EH (cell line): ENCODE measurements at places on chromosomes 4 and X.
A peak's percentile ranks its signal among the peaks of the same experiment; 100 is the strongest.

- DNase-seq, result peak; percentile 61
Observed at GRCh38 chr4:13912966-13913365, 285.4 kb upstream of the BOD1L1 start.

GRCh38 chr4:161393602-161394001, 770.2 kb downstream of the FSTL5 start:
- no peak for DNase-seq

DNA sequence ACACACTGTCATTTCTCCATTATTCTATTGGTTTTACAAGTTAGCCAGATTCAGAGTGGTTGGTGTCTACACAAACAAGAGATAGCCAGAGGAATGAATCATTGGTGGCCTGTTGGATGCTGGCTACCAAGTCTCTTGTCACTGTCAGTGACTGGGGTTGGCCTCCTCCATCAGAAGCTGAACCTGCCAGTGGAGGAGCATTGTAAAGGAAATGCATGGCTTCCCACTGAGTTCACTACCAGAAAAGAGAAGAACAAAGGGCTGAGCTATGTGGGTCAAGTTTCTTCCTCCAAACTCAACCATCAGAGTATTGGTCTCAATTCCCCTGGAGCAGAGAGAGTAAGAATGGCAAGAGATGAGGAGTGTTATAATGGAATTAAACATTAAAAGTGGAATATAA, 26.5 kb upstream of the ANKRD50 start:
- DNase-seq, result no peak

GRCh38 chr4:158644760-158645159, 26.9 kb downstream of the C4orf46 start:
- DNase-seq, result no peak

DNA sequence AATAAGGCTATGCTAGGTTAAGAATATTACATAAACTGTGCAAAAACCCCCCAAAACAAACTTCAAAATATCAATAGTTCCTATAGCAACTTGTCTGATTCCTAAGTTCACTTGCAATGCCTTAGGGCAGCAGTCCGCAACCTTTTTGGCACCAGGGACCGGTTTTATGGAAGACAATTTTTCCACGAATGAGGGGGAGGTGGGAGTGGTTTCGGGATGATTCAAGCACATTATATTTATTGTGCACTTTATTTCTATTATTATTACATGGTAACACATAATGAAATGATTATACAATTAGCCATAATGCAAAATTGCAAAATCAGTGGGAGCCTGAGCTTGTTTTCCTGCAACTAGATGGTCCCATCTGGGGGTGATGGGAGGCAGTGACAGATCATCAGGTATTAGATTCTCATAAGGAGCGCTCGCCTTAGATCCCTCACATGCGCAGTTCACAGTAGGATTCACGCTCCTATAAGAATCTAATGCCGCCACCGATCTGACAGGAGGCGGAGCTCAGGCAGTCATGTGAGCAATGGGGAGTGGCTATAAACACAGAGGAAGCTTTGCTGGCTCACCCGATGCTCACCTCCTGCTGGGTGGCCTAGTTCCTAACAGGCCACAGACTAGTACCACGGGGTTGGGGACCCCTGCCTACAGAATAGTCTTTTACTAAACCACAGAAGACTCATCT, 39.7 kb downstream of the ACOX3 start:
- DNase-seq, result no peak

- no peak for DNase-seq
Observed at GRCh38 chrX:150833454-150834056, 64.9 kb downstream of the CD99L2 start.

DNA sequence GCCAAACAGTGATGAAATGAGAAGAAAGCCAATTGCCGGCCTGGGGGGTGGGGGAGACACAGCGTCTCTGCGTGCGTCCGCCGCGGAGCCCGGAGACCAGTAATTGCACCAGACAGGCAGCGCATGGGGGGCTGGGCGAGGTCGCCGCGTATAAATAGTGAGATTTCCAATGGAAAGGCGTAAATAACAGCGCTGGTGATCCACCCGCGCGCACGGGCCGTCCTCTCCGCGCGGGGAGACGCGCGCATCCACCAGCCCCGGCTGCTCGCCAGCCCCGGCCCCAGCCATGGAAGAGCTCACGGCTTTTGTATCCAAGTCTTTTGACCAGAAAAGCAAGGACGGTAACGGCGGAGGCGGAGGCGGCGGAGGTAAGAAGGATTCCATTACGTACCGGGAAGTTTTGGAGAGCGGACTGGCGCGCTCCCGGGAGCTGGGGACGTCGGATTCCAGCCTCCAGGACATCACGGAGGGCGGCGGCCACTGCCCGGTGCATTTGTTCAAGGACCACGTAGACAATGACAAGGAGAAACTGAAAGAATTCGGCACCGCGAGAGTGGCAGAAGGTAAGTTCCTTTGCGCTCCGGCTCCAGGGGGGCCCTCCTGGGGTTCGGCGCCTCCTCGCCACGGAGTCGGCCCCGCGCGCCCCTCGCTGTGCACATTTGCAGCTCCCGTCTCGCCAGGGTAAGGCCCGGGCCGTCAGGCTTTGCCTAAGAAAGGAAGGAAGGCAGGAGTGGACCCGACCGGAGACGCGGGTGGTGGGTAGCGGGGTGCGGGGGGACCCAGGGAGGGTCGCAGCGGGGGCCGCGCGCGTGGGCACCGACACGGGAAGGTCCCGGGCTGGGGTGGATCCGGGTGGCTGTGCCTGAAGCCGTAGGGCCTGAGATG, at the start of gene SHOX:
TSS of gene SHOX (plus strand) at position 180 of the 885 bp plus-strand sequence. CDS start at position 287, 107 bp downstream.
- DNase-seq, result peak; percentile 97

DNA sequence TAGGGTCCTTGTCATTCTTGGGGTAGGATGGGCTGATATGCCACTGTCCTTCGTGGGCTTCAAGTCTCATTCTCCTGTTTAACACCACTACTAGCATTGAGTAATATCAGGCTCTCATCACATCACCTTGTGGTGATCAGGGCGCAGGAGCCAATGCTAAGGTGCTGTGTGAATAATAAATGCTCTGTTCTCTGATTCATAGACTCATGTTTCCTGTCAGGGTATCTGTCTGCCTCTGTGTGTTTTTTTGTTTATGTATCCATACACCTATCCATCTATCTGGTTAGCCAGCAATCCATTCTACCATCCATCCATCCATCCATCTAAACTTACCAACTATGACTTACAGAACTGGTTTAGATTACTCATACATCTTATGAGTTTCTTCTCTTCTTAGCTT, 525.1 kb upstream of the ATOH1 start:
- DNase-seq, result no peak

GRCh38 chr4:106444557-106444956, 76.0 kb upstream of the GIMD1 start:
- peak; percentile 61 for DNase-seq

- no peak for DNase-seq
Observed at GRCh38 chr4:88628746-88629145, 36.5 kb downstream of the HERC3 start.

GRCh38 chrX:8653956-8654355, 78.0 kb downstream of the ANOS1 start:
- DNase-seq, result no peak

DNA sequence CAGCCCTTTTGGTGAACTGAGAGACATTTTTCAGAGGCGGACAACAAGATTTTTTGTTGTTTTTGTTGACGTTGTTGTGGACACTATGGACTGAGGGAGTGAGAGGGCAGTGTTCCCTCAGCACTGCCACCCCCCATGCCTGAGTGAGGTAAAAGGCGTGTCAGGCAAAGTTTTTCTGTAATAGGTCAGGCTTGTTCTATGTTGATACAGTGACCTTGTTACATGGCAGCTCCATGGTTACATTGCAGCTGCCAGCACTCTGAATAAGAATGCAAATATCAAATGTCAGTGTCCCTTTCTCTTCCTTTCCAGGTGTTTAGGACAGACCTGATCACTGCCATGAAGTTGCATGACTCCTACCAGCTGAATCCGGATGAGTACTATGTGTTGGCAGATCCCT, 36.6 kb downstream of the JADE1 start:
- no peak for DNase-seq

GRCh38 chr4:15400981-15401671, 26.7 kb upstream of the C1QTNF7 start:
- DNase-seq, result peak; percentile 96

GRCh38 chr4:127580300-127580699, 52.5 kb upstream of the INTU start:
- DNase-seq, result no peak

DNA sequence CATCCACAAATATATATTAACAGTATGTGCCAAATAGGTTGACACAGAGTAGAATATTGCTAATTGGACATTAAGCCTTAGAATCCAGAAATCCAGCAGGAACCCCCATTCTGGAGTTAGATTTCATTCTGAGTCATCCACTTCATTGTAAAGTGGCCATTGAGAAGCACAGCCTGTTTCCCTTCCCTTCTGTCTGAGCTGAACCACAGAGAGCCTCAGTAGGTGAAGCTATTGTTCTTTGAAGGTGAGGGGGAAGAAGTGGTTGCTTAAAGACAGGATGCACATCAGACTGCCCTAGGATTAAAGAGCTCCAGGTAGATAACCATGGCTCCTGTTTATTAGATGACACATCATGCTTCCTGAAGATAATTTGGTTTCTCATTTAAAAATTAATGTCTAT, 30.6 kb upstream of the MCF2 start:
- DNase-seq, result peak; percentile 34

- no peak for DNase-seq
Observed at GRCh38 chr4:26400132-26400531, 79.3 kb downstream of the RBPJ start.

DNA sequence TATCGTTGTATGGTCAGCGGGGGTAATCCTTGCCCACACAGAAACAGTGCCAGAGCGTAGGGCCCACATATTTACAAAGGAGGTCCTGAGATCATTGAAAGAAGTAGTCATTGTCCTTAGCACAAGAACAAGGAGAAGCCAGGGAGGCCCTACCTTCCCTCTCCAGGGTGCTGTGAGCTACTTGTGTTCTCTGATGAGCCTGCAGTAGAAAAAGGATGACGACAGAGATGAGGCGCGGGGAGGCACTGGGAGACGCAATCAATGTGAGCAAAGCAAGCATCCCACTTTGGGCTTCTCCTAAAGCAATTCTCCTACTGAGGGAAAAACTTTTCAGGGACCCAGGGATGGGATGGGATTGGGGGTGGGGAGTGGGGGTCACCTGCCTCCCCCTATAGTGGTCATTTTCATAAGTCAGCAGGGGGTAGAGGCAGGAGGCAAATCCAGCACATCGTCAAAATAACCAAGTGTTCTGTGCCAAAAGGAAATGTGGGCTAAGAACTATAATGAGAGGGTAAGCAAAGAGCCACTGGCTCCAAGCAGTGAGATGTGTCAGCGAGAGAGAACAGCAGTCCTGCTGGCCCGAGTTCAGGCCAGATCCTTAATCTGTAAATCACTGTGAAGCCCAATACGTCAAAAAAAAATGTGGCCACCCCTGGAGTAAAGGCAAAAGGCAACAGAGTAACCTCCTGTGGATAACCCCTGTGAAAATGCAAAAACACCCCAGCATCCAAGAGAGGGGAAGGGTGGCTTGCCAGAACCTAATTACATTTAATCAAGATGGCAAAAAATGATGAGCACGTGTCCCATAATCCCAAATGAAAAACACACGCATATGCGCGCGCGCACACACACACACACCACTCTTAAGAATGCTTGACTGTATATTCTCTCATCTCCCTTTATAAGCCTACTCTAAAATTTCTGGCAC, 136.6 kb upstream of the HHIP start:
- DNase-seq, result no peak

GRCh38 chrX:152259150-152259549, 120.8 kb upstream of the MAGEA10 start:
- no peak for DNase-seq

DNA sequence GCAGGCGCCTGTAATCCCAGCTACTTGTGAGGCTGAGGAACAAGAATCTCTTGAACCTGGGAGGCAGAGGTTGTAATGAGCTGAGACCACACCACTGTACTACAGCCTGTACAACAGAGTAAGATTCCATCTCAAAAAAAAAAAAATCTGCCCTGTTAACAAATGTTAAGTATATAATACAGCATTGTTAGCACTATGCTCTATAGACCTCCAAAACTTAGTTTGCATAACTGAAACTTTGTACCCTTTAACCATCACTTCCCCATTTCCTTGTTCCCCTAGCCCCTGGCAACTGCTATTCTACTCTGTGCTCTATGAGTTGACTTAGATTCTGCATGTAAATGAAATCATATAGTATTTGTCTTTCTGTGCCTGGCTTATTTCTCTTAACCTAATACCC, 76.7 kb downstream of the TAB3 start:
- DNase-seq, result no peak

DNA sequence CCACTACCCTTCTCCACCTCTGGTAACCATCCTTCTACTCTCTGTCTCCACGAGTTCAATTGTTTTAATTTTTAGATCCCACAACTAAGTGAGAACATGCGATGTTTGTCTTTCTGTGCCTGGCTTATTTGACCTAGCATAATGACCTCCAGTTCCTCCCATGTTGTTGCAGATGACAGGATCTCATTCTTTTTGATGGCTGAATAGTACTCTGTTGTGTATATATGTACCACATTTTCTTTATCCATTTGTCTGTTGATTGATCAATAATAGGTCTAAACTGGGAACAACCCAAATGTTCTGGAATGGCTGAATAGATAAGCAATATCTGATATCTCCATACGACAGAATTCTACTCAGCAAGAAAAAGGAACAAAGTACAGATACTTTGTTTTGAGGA, 67.2 kb downstream of the DIPK2B start:
- no peak for DNase-seq

DNA sequence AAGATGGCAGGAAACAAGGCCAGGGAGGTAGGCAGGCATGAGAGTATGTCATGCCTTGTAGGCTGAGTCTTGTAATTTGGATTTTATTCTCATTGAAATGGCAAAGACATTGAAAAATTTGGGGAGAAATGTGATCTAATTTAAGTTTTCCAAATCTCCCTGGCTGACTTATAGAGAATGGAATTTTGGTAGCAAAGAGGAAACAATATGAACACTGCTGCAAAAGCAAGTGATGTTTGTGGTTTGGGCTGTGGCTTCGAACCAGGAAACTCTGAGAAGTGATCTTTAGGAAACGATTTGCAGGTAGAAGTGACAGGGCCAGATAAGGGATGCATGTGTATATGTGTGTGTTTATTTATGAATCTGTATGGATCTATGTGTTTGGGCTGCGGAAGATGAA, 35.6 kb downstream of the ARSJ start:
- DNase-seq, result peak; percentile 69

DNA sequence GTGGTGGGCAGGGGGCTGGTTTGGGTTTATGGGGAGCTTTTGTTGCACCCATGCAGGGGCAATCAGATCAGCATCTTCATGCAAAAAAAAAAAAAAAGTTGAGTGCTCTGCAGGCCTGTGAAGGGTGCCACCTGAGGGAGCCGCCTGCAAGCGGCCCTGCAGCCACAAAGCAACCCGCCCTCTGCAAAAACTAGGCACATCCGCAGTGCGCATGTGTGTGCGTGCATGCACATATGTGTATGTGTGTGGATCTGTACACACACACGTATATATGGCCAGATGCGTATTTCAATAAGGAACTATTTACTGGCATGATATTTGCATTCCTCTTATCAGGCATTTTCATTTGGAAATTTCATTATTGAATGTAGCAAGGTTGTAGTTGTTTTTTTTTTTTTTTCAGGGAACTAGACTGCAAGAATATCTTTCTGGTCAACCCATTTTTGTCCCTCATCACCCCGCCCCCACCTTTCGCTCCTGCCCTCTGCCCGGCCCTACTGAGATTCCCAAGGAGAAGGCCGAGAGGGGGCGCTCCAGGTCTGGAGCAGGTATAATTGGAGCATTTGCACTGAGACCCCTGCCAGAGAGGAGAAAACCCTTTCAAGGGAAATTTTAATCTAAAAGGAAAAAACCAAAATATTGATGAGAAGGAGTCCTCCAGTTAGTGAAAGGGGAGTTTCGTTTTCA, 18.1 kb downstream of the CCNQ start:
- DNase-seq, result no peak

GRCh38 chrX:109475174-109475891, 6.6 kb downstream of the GUCY2F start:
- peak; percentile 38 for DNase-seq
